ENCODE measurements at places on chromosomes 6 and 20. TPM values are rescaled to one million over a fixed set of nuclear protein-coding genes. Genes with fewer than 3 reads are reported as not detected.
A peak's percentile ranks its signal among the peaks of the same experiment; 100 is the strongest.

- DNase-seq, result peak; percentile 93
- peaks cover 2% of the 10 kb centered on the region for H3K27me3 ChIP-seq
- peaks cover 12% of the 10 kb centered on the region for H3K4me1 ChIP-seq
- H3K27ac ChIP-seq, result peak overlapping the region; percentile 48
Measured at GRCh38 chr6:134178161-134179044, 126.0 kb upstream of the SLC2A12 start.

Gene GGT7
- total RNA-seq, result 10.8 TPM

DNA sequence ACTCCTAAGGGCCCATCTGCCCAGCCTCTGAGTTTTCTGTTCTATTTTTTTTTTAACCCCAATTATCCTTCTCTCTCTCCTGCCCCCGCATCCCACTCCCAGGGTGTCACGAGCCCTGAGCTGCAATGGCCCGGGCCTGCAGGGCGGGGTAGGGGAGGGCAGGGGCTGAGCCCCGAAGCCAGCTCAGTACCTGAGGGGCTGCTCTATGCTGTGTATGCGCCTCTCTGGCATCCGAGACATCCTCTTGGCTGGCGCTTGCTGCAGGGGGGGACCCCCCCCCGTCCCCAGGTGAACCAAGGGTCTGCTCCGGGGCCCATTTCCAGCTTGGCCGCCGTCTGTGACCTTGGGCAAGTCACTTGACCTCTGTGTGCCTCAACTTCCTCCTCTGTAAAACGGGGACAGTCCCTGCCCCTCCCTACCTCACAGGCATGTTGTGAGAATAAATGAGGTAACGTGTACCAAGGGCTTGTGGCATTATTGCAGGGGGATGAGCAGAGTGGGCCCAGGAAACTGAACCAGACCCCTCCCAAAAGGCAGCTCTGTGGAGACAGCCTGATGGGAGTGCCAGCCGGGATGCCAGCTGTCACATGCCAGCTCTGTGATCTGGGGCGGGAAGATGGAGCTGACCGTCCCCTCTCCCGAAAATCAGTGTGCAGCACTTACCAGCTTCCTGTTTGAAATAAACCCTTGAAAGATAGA, 13.0 kb upstream of the MYL9 start:
- H3K27me3 ChIP-seq, result no peaks in the 10 kb centered on the region
- no peak overlapping the region for H3K27ac ChIP-seq
- H3K4me3 ChIP-seq, result no peak overlapping the region
- no peak for DNase-seq
- H3K4me1 ChIP-seq, result no peaks in the 10 kb centered on the region
- peaks cover 69% of the 10 kb centered on the region for H3K36me3 ChIP-seq

GRCh38 chr20:17825960-17826843, 126.4 kb downstream of the BANF2 start:
- no peak overlapping the region for H3K27ac ChIP-seq
- no peak for DNase-seq
- H3K4me3 ChIP-seq, result no peak overlapping the region

Gene MATN4
- 13.0 TPM for total RNA-seq

Gene ZBTB12
- 7.8 TPM for total RNA-seq

DNA sequence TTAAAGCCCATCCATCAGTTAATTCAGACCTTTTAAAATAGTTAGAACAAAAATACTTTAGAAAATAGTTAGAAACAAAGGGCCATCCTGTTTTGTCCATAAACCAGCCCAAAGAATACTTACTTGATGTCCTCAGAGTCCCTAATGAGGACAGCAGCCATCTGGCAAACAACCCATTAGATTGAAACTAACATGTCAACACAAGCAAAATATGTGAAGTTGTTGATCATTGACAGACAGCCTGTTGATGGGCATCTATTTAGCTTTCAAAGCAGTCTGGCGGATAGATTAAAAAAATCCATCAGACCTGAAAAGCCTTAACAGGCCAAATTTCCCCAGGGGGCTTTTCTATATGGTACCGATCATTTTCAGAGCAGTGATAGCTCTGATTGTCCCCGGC, 154.2 kb upstream of the TSHZ2 start:
- no peaks in the 10 kb centered on the region for H3K4me1 ChIP-seq
- no peak for DNase-seq
- no peak overlapping the region for H3K4me3 ChIP-seq
- H3K27ac ChIP-seq, result no peak overlapping the region
- no peaks in the 10 kb centered on the region for H3K36me3 ChIP-seq

Gene TCEA2
- 35.9 TPM for total RNA-seq

GRCh38 chr20:32364554-32365208, 6.5 kb downstream of the ASXL1 start:
- H3K36me3 ChIP-seq, result peaks cover 7% of the 10 kb centered on the region
- no peak overlapping the region for H3K27ac ChIP-seq
- H3K27me3 ChIP-seq, result no peaks in the 10 kb centered on the region
- peaks cover 11% of the 10 kb centered on the region for H3K4me1 ChIP-seq
- no peak overlapping the region for H3K4me3 ChIP-seq
- DNase-seq, result no peak

Gene SLC17A2
- total RNA-seq, result not detected

Gene TP53TG5
- total RNA-seq, result 0.39 TPM

DNA sequence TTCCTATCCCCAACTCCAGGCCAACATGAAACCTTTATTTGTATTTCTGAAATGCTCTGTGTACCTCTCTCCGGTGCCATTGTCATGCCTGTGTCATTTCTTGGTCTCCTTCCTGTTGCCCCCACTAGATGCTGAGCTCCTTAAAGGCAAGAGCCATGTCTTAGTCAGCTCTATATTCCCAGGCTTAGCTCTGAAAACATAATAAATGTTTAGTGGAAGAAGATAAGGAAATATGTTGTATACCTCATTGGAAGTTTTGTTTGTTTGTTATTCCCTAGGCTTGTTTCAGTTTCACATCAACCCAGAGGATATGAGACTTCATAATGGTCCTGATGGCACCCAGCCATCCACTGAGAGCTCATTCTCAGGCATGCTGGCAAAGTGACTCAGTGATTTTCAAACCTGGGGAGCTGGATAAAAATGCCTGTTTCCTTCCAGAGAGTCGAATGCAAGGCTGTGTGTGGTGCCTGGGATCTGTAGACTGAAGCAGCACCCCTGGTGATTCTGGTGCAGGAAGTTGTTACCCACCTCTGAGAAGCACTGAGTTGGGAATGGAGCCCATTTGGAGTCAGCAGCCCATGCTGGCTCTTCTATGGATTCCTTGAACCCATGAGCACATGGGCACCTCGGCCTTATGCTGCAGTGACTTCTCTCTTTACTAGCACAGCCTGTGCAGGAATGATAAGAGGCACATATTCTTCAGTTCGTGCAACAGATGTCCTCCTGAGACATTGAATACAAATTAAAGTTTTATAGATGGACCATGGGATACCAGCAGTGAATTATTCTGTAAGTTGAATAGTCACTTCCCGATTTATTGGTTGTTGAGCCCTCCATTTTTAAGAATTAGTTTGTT, 205.2 kb downstream of the FARS2 start:
- H3K27ac ChIP-seq, result no peak overlapping the region
- DNase-seq, result no peak
- no peak overlapping the region for H3K4me3 ChIP-seq
- peaks cover 4% of the 10 kb centered on the region for H3K4me1 ChIP-seq
- no peaks in the 10 kb centered on the region for H3K36me3 ChIP-seq
- no peaks in the 10 kb centered on the region for H3K27me3 ChIP-seq

Gene LINC00237
- 6.5 TPM for total RNA-seq

DNA sequence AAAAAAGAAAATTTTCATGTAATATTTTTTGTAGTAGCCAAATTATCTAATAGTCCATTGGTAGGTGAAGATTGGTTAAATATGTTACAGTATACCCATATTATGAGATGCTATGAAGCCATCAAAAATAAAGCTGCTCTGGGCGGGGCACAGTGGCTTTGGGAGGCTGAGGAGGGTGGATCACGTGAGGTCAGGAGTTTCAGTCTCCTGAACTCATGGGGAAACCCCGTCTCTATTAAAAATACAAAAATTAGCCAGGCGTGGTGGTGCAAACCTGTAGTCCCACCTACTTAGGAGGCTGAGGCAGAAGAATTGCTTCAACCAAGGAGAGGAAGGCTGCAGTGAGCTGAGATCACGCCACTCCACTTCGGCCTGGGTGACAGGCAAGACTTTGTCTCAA, 360.5 kb downstream of the KIF16B start:
- no peaks in the 10 kb centered on the region for H3K4me1 ChIP-seq
- H3K27me3 ChIP-seq, result no peaks in the 10 kb centered on the region
- no peak overlapping the region for H3K27ac ChIP-seq
- no peaks in the 10 kb centered on the region for H3K36me3 ChIP-seq
- DNase-seq, result no peak

DNA sequence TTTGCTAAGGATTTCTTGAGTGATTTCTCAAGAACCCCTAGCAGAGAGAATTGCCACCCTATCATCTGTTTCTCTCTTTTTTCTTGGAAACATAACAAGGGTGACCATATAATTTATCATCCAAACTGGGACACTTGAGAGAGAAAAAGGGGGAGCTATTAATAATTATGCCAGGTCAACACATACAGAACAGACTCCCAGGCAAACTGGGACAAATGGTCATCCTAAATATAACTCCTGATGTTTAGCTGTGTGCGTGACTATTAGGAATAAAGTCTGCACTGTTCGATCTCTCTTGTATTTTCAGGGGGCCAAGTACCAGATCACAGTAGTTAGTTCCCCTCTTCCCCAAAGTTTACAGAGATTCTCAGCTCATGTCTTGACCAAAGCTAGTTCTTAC, 11.7 kb upstream of the HS3ST5 start:
- no peak overlapping the region for H3K27ac ChIP-seq
- H3K4me3 ChIP-seq, result no peak overlapping the region
- no peaks in the 10 kb centered on the region for H3K36me3 ChIP-seq
- H3K4me1 ChIP-seq, result no peaks in the 10 kb centered on the region
- no peaks in the 10 kb centered on the region for H3K27me3 ChIP-seq

- no peak overlapping the region for H3K27ac ChIP-seq
- no peaks in the 10 kb centered on the region for H3K4me1 ChIP-seq
- H3K36me3 ChIP-seq, result no peaks in the 10 kb centered on the region
- H3K27me3 ChIP-seq, result no peaks in the 10 kb centered on the region
- H3K4me3 ChIP-seq, result no peak overlapping the region
Measured at GRCh38 chr6:144500892-144501291, 215.8 kb downstream of the UTRN start.

GRCh38 chr6:154057098-154057497, 18.1 kb downstream of the OPRM1 start:
- no peak overlapping the region for H3K4me3 ChIP-seq
- no peak overlapping the region for H3K27ac ChIP-seq
- no peaks in the 10 kb centered on the region for H3K36me3 ChIP-seq
- H3K27me3 ChIP-seq, result no peaks in the 10 kb centered on the region

Gene DEFB123
- total RNA-seq, result not detected

DNA sequence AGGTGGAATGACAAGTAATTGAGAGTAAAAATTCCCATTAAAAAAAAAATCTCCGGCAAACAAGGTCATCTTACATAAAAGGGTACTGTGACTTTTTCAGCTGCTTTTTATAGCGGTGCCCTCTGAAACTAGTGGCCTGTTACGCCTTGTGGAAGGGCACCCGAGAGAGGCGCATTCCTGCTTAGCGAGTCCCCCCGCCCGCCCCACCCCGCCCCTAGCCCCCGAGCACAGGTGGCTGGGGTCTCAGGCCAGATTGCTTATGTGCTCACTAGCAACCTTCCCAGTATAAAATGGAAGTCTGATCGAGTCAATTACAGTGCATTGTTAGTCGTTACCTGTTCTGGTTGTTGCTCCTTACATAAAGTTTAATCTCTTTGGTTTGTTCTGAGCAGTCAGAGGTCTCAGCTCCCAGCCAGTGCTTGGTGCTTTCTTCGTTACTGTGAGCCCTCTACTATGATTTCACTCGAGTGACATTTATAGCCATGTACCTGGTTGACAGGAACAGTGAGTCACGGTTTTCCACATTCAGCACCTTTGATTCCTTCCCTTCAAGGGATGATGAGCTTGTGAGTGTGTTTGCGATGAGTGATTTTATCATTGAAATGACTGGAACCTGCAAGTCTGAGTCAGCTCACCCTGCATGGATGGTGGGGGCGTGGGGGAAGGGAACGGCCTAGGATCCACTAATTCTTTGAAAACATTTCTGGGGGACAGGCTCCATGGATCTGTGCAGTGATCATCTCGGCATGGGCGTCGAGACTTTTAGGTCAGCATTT, 47.6 kb downstream of the ZDHHC14 start:
- no peaks in the 10 kb centered on the region for H3K36me3 ChIP-seq
- no peak overlapping the region for H3K27ac ChIP-seq
- H3K4me3 ChIP-seq, result no peak overlapping the region
- peaks cover 29% of the 10 kb centered on the region for H3K4me1 ChIP-seq

Gene GABRR1
- total RNA-seq, result not detected

DNA sequence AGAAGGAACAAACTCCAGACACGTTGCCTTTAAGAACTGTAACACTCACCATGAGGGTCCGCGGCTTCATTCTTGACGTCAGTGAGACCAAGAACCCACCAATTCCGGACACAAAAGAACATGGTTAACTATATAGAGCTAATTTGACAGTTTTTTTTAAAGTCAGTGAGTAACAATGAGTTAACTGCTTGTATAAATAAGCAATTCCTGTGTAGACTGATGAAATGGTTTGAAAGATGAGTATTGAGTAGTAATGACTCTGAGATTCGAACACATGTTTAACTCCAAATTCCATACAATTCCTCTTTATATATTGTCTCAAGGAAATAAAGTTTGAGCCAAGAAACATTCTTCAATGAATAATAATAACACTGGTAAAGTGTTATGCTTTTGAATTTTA, 478.0 kb downstream of the MMUT start:
- H3K27me3 ChIP-seq, result no peaks in the 10 kb centered on the region
- DNase-seq, result no peak
- H3K4me1 ChIP-seq, result no peaks in the 10 kb centered on the region
- H3K36me3 ChIP-seq, result no peaks in the 10 kb centered on the region
- no peak overlapping the region for H3K4me3 ChIP-seq

Gene COL9A1
- total RNA-seq, result 8.1 TPM

GRCh38 chr6:30717129-30717844, at the start of gene MDC1:
Gene MDC1, minus strand, starts transcription at chr6:30717281. Its CDS starts 2,106 bp downstream, at chr6:30715175.
- DNase-seq, result peak; percentile 98
- peaks cover 29% of the 10 kb centered on the region for H3K4me1 ChIP-seq
- no peaks in the 10 kb centered on the region for H3K27me3 ChIP-seq
- peak within 1 kb of the TSS; percentile 91 for H3K4me3 ChIP-seq
- peak within 1 kb of the TSS; percentile 95 for H3K27ac ChIP-seq

GRCh38 chr20:33820362-33820761, 9.2 kb downstream of the CHMP4B start:
- H3K27ac ChIP-seq, result no peak overlapping the region
- H3K4me3 ChIP-seq, result no peak overlapping the region
- DNase-seq, result no peak
- H3K27me3 ChIP-seq, result no peaks in the 10 kb centered on the region

Gene TXLNB
- 7.1 TPM for total RNA-seq

All from spinal cord (tissue), 10 donors.